Hepatocyte (in vitro differentiated cells): ENCODE measurements at places on chromosomes 4 and X. TPM values are rescaled to one million over a fixed set of nuclear protein-coding genes. Genes with fewer than 3 reads are reported as not detected.

- no peaks in the 10 kb centered on the region for H3K36me3 ChIP-seq
- no peak overlapping the region for H3K27ac ChIP-seq
- DNase-seq = no peak
- no peak overlapping the region for H3K4me3 ChIP-seq
These were observed 69.8 kb upstream of the LRPAP1 start for GRCh38 chr4:3601992-3602391.

GRCh38 chrX:95382799-95383198, 1301.8 kb upstream of the DIAPH2 start:
- no peaks in the 10 kb centered on the region for H3K27me3 ChIP-seq
- no peaks in the 10 kb centered on the region for H3K36me3 ChIP-seq
- DNase-seq = no peak
- H3K4me3 ChIP-seq = no peak overlapping the region

ADH5 gene
- total RNA-seq = 169 and 200 TPM in 2 replicates

GRCh38 chrX:17682259-17682658, 55.0 kb upstream of the SCML1 start:
- H3K4me1 ChIP-seq = no peaks in the 10 kb centered on the region
- H3K4me3 ChIP-seq = no peak overlapping the region
- H3K36me3 ChIP-seq = no peaks in the 10 kb centered on the region
- H3K27ac ChIP-seq = no peak overlapping the region

SLC16A2 gene
- 11.2 and 13.8 TPM in 2 replicates for total RNA-seq

DNA sequence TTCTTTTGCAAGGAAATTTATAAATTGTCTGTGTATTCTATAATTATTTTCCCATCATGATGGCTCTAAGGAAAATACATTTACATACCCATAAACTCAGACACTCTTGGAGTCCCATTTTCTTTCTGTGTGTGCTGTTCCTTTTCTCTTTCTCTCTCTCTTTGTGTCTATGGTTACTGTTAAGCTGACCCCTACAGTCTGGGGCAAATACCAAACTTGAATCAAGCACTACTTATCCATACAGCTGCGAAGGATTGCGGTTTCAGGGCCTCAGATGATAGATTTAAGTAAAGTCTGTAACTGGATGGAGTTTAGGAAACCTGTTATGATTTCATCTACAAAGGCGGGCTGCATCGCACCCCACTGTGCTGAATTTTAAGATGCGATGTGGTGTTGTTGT, 150.2 kb downstream of the SHROOM3 start:
- no peaks in the 10 kb centered on the region for H3K36me3 ChIP-seq
- peaks cover 25% of the 10 kb centered on the region for H3K4me1 ChIP-seq
- no peak for DNase-seq
- no peaks in the 10 kb centered on the region for H3K27me3 ChIP-seq
- no peak overlapping the region for H3K4me3 ChIP-seq

DNA sequence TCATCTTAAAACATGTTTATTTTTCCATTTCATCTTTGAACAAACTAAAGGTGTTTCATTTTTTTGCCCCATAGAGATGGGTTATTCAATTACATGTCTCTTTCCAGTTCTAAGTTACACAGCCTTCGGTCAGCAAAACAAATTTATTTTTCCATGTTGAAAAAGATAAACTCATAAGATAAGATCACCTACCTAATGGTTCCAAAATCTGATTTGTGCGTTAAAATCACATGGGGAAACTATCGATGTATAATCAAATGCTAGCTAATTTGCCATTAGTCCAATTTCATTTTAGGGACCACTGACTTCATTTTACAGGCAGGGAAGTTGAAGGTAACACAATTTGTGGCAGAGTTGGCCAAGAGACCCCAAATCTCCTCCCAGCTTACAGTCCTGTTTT, 67.2 kb upstream of the ACSL1 start:
- no peaks in the 10 kb centered on the region for H3K36me3 ChIP-seq
- H3K27ac ChIP-seq = no peak overlapping the region
- DNase-seq = no peak
